ENCODE measurements at places on chromosomes 2 and 18. TPM values are rescaled to one million over a fixed set of nuclear protein-coding genes. Genes with fewer than 3 reads are reported as not detected.

CDH19 gene
- 9.6 TPM for total RNA-seq

FAM136A gene
- 40.7 TPM for total RNA-seq

DAPL1 gene
- total RNA-seq = 64.9 TPM

AMER3 gene
- total RNA-seq = 11.8 TPM

ZCCHC2 gene
- total RNA-seq = 25.6 TPM

MERTK gene
- total RNA-seq = 12.6 TPM

CFC1 gene
- total RNA-seq = 0.55 TPM

L3MBTL4 gene
- 10.8 TPM for total RNA-seq

All from camera-type eye (tissue), 1 donor.